ENCODE measurements at places on chromosomes 16 and 17.
A peak's percentile ranks its signal among the peaks of the same experiment; 100 is the strongest.

DNA sequence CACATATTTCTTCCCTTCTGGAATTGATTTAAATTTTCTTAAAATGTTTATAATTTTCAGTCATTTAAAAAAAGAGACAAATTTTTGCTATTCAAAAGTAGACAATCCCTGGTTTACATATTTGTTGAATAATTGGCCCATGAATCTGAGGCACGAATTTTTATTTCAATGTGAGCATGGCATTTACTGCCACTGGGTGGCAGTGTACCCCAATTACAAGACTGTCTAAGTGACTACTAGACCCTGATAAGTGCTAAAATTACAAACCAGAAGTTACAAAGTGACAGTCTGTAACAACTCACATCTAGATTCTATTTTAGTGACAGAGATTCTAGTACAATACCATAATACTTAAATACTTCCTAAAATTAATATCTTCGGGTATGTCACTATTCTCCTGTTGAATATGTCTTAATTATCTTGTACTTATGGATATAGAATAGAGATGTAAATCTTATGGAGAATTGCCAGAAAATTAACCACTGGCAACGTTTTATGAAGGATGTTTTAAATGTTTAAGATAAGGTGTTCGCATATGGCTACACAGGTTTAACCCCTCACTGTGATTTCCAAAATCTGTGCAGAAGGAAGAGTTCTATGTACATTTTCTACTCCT lies 235.8 kb downstream of the MAP2K4 start:
- DNase-seq: no peak

- DNase-seq: no peak
Measured at GRCh38 chr17:20281860-20282259, 185.5 kb downstream of the LGALS9B start.

DNA sequence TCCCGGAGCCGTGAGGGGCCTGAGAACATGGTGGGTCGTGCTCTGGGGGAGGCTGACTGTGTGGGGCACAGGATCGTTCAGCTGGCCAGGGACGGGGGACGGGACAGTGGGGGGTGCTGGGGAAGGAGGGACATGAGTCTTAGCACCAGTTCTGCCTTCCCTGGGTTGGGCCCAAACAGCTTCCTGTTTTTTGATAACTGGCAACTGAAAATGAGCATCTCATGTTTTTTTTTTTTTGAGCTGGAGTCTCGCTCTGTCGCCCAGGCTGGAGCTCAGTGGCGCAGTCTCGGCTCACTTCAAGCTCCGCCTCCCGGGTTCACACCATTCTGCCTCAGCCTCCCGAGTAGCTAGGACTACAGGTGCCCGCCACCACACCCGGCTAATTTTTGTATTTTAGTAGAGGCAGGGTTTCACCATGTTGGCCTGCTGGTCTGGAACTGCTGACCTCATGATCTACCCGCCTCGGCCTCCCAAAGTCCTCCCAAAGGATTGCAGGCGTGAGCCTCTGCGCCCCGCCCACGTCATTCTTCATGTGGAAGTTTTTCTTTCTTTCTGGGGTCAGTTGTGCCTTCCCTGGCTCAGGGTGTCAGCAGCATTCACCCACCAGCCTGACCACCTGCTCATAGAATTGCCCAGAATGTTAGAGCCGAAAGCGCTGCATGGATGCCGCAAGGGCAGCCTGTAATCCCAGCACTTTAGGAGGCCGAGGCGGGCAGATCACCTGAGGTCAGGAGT lies 6.4 kb downstream of the ASPSCR1 start:
- DNase-seq: no peak

GRCh38 chr17:58492238-58493121 lies 4.3 kb upstream of the HSF5 start:
- DNase-seq: no peak

DNA sequence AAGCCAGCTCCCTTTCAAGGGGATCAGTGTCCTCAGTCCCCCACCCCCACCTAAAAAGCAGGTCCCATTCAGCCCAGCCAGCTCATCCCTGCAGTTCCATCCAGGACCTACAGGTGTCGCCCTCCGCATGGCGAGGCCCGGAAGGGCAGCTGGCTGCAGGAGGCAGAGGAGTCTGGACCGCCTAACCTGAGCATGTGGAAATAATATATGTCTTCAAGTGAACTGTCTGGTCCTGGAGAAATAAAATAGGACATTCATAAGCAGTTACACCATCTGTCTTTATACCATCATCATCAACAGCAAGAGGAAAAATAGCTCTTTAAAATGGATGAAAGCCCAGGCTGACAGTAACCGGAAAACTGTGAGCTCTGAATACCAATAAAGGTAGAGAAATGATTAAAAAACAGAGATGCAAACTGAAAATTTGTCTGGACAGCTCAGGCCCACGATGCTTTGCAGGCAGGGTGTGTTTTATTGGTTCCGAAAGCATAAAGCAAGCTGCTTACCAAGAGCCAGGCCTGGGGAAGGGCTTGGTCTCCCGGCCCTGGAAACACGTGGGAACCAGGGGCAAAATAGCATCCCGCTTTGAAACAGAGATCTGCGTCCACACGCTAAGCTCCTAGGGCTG lies 215.2 kb downstream of the ZFHX3 start:
- DNase-seq: peak; percentile 59

- no peak for DNase-seq
Measured at GRCh38 chr17:79866791-79867518, 27.7 kb upstream of the CBX4 start.

- DNase-seq: no peak
Measured at GRCh38 chr17:30969989-30970830, 629 bp upstream of the RNF135 start.

DNA sequence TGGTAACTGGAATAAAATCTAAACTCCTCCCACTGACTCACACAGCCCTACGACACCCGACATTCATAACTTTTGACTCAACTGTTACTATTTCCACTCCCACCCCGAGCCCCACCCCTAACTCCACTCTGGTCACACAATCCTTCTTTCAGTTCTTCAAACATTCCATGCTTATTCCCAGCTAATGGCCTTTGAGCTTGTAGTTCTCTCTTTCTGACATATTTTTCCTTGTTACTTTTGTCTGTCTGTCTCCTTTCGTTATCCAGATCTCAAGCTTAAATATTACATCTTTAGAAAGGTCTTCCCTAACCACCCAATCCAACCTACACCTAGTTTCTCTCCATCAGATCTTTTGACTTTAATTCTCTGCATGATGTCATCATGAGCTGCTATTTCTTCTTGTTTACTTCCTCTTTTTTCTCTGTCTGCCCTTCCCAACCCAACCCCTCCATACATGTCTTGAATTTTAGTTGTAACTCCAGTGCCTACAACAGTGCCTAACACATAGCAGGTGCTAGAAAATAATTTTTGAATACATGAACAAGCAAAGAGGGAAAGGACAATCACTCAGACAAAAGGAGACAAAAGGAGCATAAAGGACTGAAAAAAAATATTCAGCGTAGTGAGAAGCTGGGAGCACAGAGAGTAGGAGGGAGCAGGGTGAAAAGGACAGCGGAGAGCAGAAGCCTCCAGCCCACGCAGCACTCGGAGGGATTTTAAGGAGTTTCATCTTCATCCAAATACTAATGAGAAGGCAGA lies 65.2 kb upstream of the SMIM36 start:
- no peak for DNase-seq

- no peak for DNase-seq
Measured at GRCh38 chr17:4276514-4276913, 12.7 kb upstream of the ANKFY1 start.

DNA sequence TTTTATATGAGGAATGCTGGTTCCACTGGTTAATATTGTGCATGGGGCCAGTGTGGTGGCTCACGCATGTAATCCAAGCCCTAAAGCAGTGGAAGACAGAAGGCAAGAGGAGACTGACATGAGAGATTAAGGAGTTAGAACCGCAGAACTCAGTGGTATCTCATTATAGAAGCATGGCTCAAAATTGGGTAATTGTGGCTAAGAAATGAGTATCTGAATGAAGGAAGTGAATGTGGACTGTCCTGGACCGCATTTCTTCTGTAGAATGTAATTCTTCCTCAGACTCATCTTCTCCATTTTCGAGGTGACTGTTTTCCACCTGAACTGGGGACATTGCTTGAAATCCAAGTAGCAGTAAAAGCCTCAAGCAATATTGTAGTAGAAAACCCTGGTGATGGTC lies 42.6 kb upstream of the CDR2 start:
- no peak for DNase-seq

GRCh38 chr17:57677301-57677700 lies 67.8 kb downstream of the CCDC182 start:
- no peak for DNase-seq

- no peak for DNase-seq
Measured at GRCh38 chr17:60819447-60820130, 141.9 kb downstream of the BCAS3 start.

DNA sequence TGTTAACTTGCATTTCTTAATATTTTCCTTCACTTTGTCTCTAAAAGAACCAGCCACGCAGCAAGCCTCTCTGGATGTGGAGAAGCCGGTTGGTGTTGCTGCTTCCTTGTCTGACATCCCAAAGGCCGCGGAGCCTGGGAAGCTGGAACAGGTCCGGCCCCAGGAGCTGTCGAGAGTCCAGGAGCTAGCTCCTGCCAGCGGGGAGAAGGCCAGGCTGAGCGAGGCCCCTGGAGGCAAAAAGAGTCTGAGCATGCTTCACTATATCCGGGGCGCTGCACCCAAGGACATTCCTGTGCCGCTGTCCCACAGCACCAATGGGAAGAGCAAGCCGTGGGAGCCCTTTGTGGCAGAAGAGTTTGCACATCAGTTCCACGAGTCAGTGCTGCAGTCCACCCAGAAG lies 22.8 kb downstream of the GINS2 start:
- no peak for DNase-seq

- no peak for DNase-seq
Measured at GRCh38 chr17:81075307-81075706, 40.4 kb downstream of the BAIAP2 start.

DNA sequence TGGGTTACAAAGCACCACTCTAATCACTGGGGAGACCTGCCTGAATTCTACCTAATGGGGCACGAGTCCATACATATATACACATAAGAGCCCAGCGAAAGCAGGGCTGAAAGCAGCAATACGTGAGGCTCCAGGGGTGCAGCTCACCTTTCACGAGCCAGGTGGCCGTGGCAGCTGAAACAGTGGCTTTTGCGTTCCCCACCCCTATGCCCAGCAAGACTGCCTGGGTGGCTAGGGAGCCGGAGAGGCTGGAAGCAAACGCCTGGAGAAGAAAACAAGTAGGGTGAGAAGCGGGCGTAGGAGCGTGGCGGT lies 618 bp downstream of the RUSF1 start:
- DNase-seq: no peak

- no peak for DNase-seq
Measured at GRCh38 chr16:89828870-89829629, 775 bp downstream of the SPIRE2 start.

GRCh38 chr16:86245351-86245750 lies 265.0 kb upstream of the FOXF1 start:
- no peak for DNase-seq

- no peak for DNase-seq
Measured at GRCh38 chr17:27494192-27495091, 38.2 kb downstream of the KSR1 start.

GRCh38 chr16:66521252-66521713 lies 28.6 kb downstream of the TK2 start:
- no peak for DNase-seq

DNA sequence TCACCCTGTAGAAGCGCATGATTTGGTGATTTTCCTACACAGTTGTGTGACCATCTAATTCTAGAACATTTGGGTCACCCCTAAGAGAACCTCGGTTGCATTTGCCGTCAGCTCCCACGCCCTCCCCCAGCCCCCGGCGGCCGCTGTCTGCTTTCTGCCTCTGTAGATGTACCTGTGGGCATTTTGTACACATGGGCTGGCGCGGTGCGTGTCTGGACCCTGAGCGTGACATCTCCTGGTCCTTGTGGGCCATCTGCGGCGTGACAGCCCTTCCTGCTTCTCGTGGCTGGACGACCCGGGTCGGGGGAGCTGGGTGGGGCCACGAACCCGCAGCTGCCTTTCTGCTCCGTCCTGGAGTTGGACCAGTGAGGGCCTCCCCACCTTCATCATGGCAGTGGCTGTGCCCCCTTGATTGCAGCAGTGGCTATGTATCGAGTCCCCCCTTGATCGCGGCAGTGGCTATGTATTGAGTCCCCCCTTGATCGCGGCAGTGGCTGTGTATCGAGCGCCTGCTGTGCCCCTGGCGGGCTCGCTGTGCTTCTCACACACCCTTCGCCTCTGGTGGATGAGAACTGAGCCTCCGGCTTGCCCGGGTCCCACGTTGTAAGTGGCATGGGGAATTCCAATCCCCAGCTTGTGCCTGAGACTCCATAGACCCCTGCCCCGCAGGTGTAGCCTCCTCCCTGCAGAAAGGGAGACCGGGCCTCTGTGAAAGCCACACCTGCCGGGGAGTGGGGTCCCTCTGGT lies 24.1 kb downstream of the GSE1 start:
- no peak for DNase-seq

DNA sequence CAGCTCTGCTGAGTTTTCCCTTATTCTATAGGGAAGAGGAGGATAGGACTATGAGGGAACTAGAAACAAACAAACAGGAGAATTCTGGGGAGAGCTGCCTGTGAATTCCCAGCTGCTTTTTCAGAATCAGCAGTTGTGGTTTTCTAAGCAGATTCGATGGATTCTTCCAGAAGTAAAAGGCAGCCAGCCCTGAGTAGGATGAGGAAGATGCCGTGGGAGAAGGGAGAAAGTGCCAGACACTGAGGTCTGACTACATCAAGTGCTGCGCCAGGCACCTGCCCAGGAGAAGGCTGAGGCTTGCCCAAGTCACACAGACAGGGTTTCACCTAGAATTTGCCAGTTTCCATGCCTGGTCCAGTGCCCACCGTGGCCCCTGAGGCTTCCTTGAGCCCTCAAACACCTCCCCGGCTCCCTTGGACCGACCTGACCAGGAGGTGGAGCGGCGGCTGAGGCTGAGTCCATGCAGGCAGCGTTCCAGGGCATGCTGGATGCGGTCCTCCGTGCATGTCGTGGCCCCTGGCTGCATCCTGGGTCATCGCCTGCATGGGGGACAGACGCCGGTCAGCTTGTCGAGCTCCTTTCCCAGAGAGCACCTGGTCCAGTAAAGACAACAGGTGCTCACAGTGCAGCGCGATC lies 43.6 kb upstream of the PIK3R6 start:
- no peak for DNase-seq

DNA sequence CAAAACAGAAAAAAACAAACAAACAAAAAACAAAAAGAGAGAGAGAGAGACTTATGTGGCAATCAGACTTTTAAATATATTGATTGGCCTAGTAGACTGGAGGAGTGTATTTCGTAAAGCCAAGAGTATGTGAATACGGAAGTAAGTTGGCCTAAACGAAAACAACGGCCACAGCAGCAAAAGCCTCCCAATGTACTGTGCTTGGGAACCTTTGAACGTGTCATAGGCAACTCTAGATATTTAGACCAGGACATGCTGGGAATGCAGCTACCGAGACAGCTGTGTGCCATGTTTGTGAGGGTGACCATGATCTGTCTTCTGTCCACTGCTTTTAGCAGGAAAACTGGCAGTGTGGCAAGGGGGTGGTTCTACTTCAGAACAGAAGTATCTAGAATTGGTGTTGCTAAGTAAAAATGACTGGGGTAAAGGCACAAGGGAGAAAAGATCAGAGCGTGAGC lies 7.4 kb downstream of the MAF start:
- no peak for DNase-seq

GRCh38 chr16:3945751-3946603 lies 65.5 kb upstream of the CREBBP start:
- no peak for DNase-seq

GRCh38 chr17:6165806-6166205 lies 95.6 kb downstream of the WSCD1 start:
- DNase-seq: no peak

All from T-helper 17 cell (primary cell).